ENCODE measurements at places on chromosomes 4 and X.

DNA sequence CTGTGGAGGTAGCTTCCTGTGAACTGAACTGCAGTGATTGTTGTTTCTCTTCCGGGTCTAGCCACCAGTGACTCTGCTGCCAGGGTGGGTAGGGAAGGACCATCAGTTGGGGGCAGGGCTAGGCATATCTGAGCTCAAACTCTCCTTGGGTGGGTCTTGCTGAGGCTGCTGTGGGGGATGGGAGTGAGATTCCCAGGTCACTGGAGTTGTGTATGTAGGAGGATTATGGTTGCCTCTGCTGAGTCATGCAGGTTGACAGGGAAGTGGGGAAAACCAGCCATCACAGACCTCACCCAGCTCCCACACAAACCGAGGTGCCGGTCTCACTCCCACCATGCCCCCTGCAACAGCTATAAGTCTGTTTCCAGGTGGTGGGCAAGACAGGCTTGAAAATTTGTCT is 1937.8 kb downstream of the PCDH7 start:
- DNase-seq = no peak

- DNase-seq = no peak
These were observed 47.4 kb upstream of the GPM6B start for GRCh38 chrX:13864264-13864663.

DNA sequence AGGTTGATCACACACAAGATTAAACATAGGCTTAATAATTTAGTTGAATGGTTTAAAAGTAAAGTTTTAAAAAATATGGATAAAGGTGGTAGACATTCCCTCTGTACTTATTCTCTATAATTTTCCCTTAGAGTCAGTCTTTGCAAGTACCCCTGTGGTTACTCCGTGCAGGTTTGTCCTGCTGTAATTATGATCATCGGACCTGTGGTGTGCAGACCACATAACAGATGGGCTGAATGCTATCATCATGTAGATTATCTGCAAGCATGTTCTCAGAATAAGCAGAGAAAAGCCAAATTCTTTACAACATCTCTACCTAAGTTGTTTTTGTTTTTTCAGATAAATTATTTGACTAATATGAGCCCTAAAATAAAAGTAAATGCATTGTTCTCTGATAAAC is 146.8 kb downstream of the FSTL5 start:
- DNase-seq = no peak

- no peak for DNase-seq
These were observed 33.0 kb upstream of the KIAA0232 start for GRCh38 chr4:6749340-6750171.

DNA sequence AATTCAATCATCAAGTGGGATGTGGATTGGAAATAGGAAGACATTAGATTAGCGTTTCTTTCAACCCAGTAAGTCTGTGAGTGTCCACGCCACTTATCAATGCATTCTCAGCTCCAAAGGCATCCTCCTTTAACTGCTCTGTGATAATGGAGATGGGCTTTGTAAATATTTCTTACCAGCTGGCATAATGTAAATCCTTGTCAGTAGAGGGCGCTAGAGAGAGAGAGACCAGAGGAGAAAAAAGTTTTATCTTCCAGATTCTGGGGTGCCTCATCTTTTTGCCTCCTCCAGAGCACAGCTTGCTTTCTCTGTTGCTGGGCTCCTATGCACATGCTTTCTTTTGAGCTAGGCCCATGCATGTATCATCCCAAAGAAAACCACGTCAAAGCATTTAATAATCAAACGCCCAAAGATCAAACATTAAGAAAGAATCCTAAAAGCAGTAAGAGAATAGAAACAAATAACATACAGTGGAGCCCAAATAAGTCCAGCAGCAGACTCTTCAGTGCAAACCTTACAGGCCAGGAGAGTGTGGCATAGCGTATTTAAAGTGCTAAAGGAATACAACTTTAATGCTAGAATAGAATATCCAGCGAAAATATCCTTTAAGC is 9.6 kb upstream of the MTMR1 start:
- DNase-seq = no peak

GRCh38 chrX:24920769-24921168 is 95.0 kb downstream of the ARX start:
- no peak for DNase-seq

DNA sequence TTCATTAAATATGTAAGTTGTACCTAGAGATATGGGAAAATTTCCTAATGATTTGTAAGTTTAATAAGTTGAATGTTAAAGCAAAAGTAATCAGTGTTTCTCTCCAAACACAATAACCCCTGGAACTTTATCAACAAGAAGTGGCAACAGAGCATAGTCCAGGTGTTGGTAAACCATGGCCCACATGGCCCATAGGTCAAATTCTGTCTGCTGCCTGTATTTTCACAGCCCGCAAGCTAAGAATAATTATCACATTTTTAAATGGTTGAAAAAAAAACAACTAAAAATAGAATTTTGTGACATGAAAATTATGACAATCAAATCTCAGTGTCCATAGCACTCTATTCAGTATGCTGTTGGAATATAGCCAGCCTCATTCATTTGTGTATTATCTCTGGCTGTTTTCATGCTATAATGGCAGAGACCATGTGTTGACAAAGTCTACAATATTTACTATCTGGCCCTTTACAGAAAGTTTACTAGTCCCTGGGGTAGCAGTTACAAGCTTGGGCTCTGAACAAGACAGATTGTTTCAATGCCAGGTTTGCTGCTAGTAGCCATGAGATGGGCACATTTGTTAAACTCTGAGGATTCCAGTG is 395.8 kb downstream of the GASK1B start:
- no peak for DNase-seq

DNA sequence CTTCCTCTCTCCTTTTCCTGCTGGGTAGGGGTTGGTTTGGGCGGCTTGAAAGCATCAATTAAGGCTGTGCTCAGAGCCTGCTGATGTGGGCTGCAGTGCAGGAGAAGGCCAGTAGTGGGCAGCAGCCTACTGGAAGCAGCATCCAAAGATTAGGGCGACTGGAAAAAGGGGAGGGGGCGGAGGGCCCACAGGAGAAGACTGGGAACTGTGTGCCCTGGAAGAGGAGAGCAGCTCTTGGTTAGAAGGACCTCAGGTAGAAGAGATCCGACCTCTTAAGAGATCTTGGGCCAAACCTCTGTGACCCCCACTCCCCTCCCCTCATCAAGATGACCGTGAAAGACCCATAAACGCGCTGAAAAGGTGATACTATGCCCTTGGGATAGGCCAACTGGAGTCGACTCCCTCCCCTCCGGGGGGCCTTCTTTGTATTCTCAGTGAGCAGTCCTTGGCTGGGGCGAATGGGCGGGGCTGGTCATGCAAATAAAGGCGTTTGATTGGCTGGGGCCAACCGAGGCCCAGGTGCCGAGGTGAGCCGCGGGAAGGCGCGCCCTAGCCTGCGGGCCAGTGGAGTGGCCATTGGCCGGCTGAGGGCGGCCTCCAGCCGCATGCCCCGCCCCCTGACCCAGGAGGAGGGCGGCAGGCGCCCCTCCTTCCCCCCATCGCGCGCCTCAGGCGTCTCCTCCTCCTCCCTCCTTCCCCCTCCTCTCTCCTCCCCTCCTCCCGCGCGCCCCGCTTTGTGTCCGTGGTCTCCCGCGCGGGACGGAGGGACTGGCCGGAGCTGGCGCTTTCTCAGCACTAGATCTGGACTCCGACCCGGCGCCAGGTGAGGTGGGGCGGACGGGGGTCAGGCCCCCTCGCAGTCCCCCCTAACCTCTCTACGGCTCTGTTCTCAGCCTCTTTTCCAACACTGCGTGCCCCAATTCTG is 10.1 kb downstream of the DLG3 start:
- DNase-seq = no peak

DNA sequence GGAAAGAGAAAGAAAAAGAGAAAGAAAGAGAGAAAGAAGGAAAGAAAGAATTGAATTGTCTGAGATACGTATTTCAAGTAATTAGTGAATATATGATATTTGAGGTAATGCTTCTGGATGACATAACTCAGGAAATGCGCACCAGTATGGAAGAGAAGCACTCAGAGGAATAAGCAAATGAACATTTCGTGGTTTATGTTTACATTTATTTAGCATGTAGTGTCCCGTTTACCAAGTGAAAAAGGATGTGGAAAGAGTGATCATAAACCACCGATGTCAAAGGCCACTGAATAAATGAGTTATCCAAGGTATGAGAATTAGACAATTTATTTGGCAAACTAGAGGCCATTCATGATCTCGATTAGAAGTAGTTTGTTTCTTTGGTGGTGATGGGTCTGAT is 200.4 kb downstream of the ARAP2 start:
- DNase-seq = peak; percentile 19

DNA sequence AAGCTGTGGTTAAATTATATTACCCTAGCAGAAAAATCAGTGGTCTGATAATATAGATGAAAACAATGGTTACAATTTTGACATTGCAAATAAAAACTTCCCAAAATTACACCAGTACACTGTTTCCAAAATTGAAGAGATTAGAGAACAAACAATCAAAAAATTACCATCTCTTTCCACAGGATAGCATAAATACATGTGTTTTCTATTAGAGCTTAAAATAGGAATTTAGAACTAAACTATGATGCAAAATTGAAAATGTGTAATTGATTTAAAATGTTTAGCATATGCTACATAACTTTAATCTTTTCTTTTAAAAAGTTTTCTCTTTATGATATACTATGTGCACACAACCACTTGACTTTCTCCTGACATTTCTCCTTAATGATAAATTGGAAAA is 6.7 kb downstream of the EDNRA start:
- DNase-seq = no peak

- DNase-seq = no peak
These were observed 13.7 kb downstream of the NEIL3 start for GRCh38 chr4:177323416-177323815.

DNA sequence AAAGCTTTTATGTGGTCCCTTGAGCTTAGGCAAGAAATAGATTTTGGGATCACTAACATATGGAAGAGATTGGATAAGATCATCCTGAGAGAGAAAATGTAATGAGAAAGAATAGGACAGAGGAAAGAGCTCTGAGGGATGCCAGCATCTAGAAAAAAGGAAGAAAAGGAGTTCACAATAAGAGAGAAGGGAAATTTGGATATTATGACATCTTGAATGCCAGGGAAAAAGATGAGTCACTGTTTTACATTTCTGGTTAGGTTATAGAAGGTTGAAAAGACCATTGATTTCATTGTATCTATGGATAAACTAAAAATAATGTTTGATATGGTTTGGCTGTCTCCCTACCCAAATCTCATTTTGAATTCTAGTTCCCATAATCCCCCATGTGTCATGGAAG is 208.5 kb downstream of the MAD2L1 start:
- DNase-seq = no peak

DNA sequence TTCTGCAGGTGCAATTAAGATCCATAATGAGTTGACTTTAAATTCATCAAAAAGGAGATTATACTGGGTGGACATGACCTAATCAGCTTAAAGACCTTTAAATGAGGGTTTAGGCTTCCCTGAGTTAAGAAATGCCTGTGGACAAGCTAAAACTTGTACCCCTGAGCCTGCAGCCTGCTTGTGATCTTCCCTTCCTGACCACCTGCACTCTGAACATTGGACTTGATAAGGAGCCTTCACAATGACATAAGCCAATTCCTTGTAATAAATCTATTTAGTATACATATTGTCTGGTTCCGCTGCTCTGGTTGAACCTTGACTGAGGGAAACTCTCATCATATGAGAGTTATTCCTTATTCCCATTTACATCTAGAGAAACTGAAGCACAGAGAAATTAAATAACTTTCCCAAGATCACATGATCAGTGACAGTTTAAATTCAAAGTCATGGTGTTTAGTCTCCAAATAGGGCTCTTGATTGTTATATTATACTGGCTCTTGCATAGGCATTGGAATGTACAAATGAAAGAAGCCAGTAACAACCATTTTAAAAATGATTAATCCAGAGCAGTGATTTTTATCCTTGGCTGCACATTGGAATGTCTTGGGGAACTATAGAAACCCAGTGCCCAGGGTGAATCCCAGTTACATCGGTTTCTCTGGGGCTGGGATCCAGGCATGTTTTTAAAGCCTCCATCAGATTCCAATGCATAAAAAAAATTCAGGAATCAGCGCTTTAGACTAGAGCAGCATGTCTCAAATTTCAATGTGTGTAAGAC is 136.1 kb downstream of the MSL3 start:
- no peak for DNase-seq

DNA sequence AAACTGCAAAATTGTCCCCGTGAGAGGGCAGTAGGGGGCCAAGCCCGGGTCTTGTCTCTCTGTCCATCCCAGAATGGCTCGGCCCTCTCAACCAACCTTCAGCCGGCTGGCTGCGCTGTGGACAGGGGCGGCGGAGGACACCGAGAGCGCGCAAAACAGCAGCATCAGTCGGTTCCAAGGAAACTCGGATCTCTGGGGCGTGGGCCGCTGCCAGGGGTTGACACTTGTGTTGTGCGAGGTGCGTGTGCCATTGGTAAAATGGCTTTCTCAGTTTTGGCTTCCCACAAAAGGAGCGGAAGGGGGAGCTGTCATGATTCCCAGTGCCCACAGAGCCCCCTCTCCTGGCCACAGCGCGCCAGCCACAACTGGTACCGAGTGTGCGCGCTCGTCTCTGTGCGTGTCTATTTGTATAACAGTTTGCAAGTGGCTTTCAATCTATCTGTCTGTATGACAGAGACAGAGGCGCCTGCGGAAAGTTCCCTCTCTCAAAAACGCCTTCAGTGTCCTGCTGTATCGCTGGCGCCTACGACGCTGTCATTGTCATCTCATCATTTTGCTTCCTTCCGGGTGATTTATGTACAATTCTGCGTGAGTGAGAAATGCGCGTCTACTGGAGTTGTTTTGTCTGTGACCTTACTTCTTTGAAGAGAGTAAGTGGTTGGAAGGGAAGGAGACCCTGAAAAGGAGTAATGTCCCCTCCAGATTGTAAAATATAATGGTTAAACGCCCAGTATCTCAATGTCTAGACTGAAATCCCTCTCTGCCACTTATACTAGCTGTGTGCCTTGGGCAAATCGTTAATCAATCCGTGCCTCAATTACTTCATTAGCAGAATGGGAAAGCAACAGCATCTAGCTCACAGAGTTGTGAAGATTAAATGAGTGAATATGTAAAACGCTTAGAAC is 1.8 kb downstream of the DKK2 start:
- DNase-seq = no peak

- DNase-seq = no peak
These were observed 305.6 kb upstream of the NR3C2 start for GRCh38 chr4:148747721-148748268.

DNA sequence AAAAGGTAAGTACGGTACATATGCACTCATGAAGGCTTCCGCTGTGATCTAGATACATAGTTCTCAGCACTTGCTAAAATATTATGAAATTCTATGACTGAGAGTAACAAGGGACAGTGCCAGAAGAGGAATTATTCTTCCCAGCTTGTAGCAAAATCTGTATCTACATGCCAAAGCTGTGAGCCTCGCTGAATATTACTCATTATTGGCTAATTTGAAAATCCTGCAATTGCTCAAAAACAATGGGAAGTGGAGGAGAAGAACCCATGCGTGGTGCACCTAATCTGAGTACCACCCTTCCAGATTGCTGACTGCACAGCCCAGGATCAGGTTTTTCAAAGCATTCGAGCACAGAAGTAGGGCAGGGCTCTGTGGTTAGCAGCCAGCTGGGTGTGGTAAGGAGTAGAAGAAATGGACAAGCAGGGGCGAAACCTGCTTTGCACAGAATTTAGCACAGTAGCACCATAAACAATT is 17.4 kb upstream of the PDCL2 start:
- peak; percentile 74 for DNase-seq

GRCh38 chr4:15077969-15078368 is 75.7 kb downstream of the CPEB2 start:
- DNase-seq = no peak
